Left cardiac atrium (tissue), 4 donors: ENCODE measurements at places on chromosomes 7 and 10. TPM values are rescaled to one million over a fixed set of nuclear protein-coding genes. Genes with fewer than 3 reads are reported as not detected.
A peak's percentile ranks its signal among the peaks of the same experiment; 100 is the strongest.

Gene CUBN
- 0.84 TPM for total RNA-seq

Gene OR13A1
- total RNA-seq, result not detected

DNA sequence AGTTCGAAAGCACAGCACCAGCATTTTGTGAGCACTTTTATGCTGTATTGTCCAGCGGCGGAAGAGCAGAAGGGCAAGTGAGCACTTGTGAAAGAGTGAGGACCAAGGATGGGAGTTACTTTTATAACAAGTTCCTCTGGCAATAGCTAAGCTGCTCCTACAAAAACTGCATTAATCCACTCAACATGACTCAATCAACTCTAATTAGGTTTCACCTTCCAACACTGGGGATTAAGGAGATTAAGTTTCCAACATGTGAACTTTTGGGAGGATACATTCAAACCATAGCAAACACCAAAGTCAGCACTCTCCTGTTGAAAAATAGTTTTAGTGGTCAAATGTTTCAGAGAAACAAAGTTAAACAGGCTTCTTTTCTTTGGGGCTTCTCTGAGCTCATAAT, 844.5 kb downstream of the REEP3 start:
- no peak for DNase-seq

DNA sequence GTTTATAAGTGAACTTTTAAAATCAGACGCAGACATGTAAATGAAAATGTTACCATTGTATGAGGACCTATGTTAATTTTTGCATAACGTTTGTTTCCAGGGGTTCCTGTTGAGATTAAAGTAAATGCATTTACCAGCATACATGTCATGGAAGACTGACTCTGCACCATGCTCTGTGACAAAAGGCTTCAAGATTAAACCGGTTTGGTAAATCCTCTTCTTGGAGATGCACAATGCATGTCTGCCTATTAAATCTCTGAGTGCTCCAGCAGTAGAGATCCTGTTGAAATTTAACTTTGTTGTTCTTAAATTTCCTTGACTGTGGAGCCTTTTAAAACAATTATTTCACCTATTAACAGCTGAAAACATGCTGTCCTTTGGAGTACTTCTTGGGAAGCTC, 36.5 kb upstream of the JAZF1 start:
- no peak for DNase-seq

- DNase-seq, result peak; percentile 75
Observed at GRCh38 chr10:100338434-100339036, 8.5 kb upstream of the SCD start.

DNA sequence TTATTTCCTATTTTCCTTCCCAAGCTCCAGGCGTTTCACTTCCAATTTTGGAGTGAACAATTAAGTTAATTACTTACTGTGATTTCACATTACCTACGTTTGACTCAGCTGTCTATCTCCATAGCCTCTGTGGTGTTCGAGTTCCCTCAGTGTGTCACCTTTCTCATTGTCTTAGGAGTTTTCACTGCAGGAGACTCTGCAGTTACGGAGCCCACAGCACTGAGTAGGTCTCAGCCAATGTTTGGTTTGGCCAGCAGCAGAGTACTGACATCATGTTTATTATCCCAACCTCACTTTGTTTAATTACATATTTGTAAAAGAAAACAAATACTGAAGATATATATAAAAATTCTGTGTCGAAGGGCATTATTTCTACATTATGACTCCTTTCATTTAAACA, 1123.9 kb downstream of the CNTNAP2 start:
- no peak for DNase-seq

DNA sequence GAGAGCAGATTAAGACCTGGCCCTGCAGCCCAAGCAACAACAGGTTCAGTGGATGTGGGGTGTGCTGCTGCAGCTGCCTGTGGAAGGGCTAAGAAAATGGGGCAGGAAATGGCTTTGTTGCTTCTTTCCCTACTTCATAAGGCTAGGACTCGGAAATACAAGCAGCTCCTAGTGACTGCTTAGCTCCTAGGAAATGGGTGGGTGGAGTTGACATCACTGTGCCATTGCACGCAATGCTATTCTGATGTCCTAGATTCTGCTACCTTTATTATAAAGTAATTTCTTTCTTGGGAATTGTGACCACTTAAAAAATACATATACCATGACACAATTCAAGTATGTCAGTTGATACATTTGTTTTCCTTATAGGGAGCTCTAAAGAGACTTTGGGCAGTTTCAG, 155.8 kb downstream of the FANK1 start:
- DNase-seq, result no peak

GRCh38 chr7:41967156-41967555, 264.3 kb upstream of the INHBA start:
- DNase-seq, result no peak

- DNase-seq, result peak; percentile 72
Observed at GRCh38 chr7:5677538-5678294, 103.7 kb downstream of the RNF216 start.

DNA sequence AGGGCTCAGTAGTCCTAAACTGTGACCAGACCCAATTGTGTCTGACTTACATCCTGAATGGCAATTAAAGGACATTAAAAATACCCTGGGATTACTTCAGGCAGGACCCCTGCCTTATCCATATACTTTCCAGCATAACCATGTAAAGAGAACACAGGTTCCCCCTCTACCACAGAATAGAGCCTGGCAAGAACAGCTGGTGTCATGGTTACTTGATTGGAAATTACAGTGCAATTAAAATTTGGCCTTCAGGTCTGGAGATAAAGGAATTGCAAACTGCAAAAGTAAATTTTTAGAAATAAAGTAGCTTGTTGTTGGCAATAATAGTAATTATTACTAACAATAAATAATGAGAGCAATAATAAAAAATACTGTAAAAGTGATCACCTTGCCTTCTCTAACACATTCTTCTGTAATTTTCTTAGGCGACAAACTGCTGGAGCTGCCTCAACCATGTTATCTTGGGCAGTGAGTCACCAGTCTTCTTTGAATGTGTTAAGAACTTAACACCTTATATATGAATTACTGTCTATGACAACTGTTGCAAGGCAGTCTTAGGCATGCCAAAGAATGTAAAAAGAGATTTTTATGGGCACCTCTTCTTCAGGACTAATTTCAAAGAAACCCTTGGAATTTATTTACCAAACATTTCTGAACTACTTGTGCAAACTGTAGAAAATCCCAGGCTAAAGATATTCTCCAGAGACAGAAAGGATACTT, 53.7 kb downstream of the HIBADH start:
- DNase-seq, result no peak

DNA sequence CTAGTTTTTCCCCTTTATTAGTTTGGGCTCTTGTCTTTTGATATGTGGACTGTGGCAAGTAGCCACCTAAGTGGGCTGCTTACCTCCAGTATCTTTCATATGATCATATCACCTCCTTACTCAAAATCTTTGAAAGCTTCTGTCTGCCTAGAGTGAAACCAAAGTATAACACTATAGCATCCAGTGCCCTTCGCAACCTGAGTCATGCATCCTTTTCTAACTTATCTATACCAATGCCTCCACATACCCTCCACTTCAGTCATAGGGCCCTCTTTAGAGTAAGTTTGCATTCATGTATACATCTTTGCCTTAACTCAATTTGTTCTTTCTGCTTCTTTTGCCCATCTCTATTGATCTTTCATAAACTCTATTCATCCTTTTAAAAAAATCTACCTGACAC, 15.7 kb upstream of the MACC1 start:
- no peak for DNase-seq

DNA sequence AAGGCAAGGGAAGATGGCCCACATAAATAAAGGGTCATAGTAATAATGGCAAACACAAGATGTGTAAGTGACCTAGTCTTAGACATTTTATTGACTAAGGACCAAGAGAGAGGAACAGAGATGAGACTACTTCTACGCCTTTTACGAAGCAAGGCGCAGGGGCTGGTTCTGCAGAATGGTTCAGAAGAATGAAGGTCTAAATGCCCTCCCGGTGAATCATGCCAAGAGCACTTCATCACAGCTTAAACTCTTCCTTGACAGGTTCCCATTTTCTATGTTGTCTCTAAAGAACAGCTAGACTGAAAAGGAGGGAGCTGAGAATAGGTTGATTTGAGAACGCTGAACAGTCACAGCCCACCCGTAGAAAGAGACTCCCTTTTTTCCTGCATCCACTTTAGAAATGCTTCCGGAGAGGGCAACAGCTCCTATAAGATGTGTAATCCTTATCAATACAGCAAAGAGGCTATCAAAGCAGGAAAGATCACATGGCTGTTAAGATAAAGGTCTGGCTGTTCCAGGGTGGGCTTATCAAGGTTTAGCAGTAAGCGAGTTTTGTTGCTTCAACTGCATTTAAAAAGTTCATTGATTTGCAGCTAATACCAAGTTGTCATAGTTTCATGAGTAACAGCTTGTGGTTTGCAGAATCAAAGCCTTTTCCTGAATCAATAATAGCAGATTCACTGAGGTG, 93.4 kb upstream of the AUTS2 start:
- DNase-seq, result no peak
